ENCODE measurements at places on chromosomes 4 and X.

- DNase-seq = no peak
Measured at GRCh38 chr4:151251603-151252304, 25.2 kb upstream of the PRSS48 start.

DNA sequence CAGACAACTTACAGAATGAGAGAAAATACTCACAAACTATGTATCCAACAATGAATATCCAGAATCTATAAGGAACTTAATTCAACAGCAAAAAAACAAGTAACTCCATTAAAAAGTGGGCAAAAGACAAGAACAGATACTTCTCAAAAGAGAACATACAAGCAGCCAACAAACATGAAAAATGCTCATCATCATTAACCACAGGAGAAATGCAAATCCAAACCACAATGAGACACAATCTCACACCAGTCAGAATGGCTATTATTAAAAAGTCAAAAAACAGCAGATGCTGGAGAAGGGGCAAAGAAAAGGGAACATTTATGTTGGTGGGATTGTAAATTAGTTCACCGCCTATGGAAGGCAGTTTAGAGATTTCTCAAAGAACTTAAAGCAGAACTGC is 150.3 kb downstream of the FGF16 start:
- DNase-seq = no peak

DNA sequence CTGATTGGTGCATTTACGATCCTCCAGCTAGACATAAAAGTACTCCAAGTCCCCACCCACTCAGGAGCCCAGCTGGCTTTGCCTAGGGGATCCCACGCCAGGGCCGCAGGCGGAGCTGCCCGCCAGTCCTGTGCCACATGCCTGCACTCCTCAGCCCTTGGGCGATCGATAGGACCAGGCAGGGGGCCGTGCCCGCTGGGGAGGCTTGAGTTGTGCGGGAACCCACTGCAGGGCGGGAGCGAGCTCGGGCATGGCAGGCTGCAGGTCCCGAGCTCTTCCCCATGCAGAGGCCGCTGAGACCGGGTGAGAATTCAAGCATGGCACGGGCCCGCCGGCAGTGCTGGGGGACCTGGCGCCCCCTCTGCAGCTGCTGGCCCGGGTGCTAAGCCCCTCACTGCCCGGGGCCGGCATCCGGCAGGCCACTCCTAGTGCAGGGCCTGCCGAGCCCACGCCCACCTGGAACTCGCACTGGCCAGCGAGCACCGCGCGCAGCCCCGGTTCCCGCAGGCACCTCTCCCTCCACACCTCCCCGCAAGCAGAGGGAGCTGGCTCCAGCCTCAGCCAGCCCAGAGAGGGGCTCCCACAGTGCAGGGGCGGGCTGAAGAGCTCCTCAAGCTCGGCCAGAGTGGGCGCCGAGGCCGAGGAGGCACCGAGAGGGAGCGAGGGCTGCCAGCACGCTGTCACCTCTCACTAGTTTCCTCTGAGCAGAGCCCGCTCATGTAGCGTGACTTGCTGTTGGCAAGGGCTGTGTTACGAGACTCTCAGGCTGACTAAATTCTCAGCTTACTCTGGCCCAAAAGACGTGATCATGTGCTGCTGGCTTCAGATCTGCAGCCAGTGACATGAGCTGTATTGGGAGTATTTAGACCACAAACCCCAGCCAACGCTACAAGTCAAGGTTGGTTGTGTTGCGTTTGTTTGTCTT is 87.5 kb downstream of the TRAPPC11 start:
- no peak for DNase-seq

DNA sequence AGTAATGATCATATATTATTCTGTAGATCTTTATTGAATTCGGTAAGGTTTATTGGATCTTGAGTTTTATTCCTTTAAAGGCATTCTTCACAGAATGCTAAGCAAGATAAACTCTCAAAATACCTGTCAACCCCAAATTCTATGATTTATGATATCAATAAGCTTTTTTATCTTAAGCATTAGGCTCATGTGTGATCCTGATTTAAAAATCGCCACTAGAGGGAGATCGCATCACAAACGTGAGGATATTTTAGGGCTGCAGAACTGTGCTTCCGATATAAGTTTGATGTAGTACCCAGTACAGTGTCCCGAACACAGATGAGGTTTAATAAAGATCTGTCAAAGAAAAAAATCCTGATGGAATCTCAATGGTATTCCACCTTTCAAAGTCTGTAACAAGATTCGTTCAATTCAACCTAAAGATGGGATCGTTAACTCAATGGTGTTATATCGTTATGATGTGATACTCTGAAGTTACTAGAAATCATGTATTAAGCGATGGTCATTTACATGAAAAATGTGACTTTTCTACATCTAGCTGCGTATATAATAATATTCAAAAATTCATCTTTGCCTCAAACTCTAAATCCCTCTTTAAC is 169.0 kb downstream of the CORIN start:
- DNase-seq = no peak

DNA sequence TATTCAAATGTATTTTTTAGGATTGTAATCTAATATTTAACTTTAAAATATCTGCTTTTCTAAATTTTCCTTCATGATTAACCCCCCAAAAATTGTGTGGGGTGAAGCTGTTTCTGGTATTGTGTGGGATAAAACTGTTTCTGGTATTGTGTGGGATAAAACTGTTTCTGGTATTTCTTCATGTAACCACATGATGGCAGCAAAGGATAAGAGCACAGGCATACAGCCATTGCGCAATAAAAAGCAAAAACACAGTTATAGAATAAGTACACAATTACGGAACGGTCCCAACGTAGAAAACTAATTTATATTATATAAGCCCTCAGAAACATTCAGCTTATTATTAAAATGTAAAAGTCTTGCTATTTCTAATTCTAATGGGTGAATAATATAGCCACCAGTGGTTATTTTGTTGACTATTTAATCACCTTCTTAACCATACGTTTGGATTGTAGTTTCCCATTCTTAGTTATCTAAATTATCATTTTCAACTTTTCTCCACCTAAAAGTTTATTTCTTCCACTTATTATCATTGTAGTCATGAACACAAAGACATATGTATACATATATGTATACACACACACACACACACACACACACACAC is 333.9 kb upstream of the FSTL5 start:
- no peak for DNase-seq

- DNase-seq = no peak
Measured at GRCh38 chr4:81343536-81343935, 128.2 kb downstream of the RASGEF1B start.

DNA sequence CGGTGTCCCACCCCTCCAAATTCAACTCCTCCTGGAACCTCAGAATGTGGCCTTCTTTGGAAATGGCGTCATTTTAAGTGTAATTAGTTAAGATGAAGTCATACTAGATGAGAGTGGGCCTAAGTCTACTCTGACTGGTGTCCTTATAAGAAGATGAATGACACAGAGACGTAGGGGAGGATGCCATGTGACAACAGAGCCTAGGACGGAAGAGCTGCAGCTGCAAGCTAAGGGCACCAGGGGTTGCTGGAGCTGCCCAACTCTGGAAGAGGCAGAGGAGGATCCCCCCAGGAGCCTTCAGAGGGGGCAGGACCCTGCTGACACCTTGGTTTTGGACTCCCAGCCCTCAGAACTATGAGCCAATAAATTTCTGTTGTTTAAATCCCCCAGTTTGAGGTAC is 115.1 kb downstream of the STK32B start:
- DNase-seq = no peak

- no peak for DNase-seq
Measured at GRCh38 chr4:67286724-67287123, 258.6 kb downstream of the CENPC start.

DNA sequence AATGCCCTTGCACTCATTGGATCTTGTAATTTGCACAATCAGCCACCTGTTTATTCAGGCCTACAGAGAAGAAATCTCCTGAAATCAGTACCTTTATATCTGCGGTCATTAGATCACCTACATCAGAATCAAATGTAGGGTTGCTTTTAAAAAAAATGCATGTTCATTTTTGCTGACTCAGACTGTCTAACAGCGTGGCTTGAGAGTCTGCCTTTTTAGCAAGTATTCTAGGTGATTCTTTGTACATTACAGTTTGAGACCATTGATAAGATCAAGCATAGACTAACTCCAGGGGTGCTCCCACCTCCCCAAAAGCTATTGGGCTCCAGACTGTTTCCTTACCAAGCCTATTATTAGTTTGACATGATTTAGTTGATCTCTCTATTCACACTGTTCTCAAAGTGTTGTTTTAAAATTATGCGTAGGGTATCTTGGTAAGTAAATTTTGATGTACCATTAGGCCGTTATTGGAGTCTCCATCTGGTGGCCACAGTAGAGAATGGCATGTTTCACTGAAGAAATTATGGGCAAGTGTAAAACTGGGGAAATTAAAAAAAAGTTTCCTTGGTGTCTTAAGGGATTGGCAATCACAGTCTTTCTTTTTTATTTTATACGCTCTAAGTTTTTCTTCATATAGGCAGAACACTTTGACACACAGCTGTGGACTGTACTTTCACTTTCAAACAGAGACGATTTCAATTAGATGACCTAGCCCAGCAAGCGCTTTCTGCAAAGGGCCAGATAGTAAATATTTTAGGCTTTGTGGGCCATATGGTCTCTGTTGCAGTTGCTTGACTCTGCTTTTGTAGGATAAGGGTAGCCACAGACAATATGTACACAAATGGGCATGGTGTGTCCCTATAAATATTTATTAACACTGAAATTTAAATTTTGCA is 33.7 kb upstream of the MSL3 start:
- DNase-seq = no peak

DNA sequence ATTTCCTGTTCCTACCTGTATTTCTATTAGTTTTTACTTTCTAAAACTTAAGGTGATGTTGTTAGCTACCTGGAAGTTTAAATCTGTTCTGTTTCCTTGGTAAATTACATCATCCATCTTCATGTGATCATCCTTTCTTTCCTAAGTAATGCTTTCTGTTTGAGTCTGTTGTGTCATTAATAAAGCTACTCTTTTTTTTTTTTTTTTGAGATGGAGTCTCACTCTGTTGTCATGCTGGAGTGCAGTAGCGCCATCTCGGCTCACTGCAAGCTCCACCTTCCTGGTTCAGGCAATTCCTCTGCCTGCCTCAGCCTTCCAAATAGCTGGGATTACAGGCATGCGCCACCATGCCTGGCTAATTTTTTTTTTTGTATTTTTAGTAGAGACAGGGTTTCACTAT is 73.3 kb downstream of the FIP1L1 start:
- DNase-seq = no peak

- no peak for DNase-seq
Measured at GRCh38 chr4:147370473-147370872, 110.4 kb upstream of the EDNRA start.

Measured in stimulated activated CD4-positive, alpha-beta T cell treated with anti-CD3 and anti-CD28 coated beads, Interleukin-1b, Interleukin-23, amount 100 ng/mL, for 1 hour (primary cell).